ENCODE measurements at places on chromosomes 1 and 21. TPM values are rescaled to one million over a fixed set of nuclear protein-coding genes. Genes with fewer than 3 reads are reported as not detected.
A peak's percentile ranks its signal among the peaks of the same experiment; 100 is the strongest.

- H3K4me3 ChIP-seq, result no peak overlapping the region
- H3K36me3 ChIP-seq, result no peaks in the 10 kb centered on the region
- H3K4me1 ChIP-seq, result peaks cover 43% of the 10 kb centered on the region
Observed at GRCh38 chr1:113991467-113991997, 12.3 kb downstream of the OLFML3 start.

Gene RUNX3
- 35.2 TPM for total RNA-seq

- no peaks in the 10 kb centered on the region for H3K36me3 ChIP-seq
- H3K27ac ChIP-seq, result no peak overlapping the region
- H3K4me3 ChIP-seq, result no peak overlapping the region
- no peaks in the 10 kb centered on the region for H3K4me1 ChIP-seq
Observed at GRCh38 chr21:20729376-20729775, 268.8 kb upstream of the NCAM2 start.

Gene PCP4
- total RNA-seq, result not detected

Gene STPG1
- total RNA-seq, result 3.5 TPM

DNA sequence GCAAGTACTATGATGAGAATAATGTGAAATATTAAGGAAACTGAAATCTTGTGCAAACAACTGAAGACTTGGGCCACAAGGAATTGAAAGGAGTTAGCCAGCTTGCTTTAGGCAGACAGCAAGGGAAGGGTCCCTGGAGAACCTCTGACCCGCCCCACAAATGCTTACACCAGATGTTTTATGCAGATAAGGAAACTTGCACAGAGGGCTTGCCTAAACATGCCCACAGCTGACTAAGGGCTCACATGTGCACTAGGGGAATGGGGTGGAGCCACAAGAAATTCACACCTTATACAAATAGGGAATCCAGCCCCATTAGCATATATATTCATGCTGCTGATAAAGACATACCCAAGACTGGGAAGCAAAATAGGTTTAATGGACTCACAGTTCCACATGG lies 86.1 kb upstream of the CYYR1 start:
- H3K4me1 ChIP-seq, result no peaks in the 10 kb centered on the region
- no peak for DNase-seq
- no peak overlapping the region for H3K27ac ChIP-seq
- H3K36me3 ChIP-seq, result no peaks in the 10 kb centered on the region
- no peaks in the 10 kb centered on the region for H3K27me3 ChIP-seq

GRCh38 chr1:87977145-87977544 lies 648.5 kb downstream of the LMO4 start:
- no peaks in the 10 kb centered on the region for H3K36me3 ChIP-seq
- H3K4me1 ChIP-seq, result no peaks in the 10 kb centered on the region
- H3K27ac ChIP-seq, result no peak overlapping the region
- H3K4me3 ChIP-seq, result no peak overlapping the region

Gene SLC16A4
- 51.4 TPM for total RNA-seq

DNA sequence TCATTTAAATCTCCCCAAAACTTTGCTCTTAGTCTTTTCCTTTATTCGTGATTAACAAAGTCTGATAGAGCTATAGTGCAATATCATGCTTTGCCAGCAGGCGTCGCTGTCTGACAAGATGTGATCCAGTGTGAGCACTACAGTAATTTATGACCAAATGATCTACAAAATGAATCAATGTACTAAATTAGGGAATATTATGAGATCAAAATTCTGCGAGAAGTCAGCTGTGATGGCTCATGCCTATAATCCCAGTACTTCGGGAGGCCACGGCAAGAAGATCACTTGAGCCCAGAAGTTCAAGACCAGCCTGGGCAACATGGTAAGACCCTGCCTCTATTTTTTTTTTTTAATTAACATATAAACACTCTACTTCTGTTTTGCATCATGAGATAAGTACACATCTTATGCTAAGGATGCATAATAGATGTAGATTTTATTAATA lies 3.6 kb upstream of the SPSB1 start:
- no peaks in the 10 kb centered on the region for H3K36me3 ChIP-seq
- peak; percentile 91 for DNase-seq
- no peaks in the 10 kb centered on the region for H3K4me1 ChIP-seq
- H3K27ac ChIP-seq, result no peak overlapping the region

GRCh38 chr1:201557572-201557958 lies 18.6 kb downstream of the NAV1 start:
- no peaks in the 10 kb centered on the region for H3K27me3 ChIP-seq
- no peak overlapping the region for H3K27ac ChIP-seq
- H3K4me3 ChIP-seq, result no peak overlapping the region
- DNase-seq, result no peak

DNA sequence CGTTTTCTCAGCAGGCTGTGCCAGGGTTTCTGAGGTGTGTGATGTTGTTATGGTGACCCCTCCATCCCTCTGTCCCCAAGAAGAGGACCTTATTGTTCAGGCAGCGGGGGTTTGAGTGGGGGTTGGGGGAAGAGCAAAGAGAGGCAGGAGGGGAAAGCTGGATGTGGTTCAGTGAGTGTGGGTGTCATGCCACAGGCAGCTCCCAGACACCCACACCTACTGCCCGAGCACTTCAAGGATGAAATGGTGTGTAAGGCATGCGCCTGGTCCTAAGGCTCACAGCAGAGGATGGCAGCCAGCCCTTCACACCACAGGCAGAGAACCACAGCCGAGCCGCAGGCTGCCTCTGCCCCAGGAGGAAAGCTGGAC lies 49.9 kb upstream of the STUM start:
- no peak overlapping the region for H3K4me3 ChIP-seq
- H3K27me3 ChIP-seq, result no peaks in the 10 kb centered on the region
- H3K4me1 ChIP-seq, result peaks cover 6% of the 10 kb centered on the region
- no peak for DNase-seq
- H3K36me3 ChIP-seq, result no peaks in the 10 kb centered on the region
- H3K27ac ChIP-seq, result no peak overlapping the region

- H3K4me3 ChIP-seq, result no peak overlapping the region
- no peaks in the 10 kb centered on the region for H3K36me3 ChIP-seq
- no peak for DNase-seq
- H3K4me1 ChIP-seq, result no peaks in the 10 kb centered on the region
- no peaks in the 10 kb centered on the region for H3K27me3 ChIP-seq
Observed at GRCh38 chr1:71908871-71909390, 373.4 kb downstream of the NEGR1 start.

DNA sequence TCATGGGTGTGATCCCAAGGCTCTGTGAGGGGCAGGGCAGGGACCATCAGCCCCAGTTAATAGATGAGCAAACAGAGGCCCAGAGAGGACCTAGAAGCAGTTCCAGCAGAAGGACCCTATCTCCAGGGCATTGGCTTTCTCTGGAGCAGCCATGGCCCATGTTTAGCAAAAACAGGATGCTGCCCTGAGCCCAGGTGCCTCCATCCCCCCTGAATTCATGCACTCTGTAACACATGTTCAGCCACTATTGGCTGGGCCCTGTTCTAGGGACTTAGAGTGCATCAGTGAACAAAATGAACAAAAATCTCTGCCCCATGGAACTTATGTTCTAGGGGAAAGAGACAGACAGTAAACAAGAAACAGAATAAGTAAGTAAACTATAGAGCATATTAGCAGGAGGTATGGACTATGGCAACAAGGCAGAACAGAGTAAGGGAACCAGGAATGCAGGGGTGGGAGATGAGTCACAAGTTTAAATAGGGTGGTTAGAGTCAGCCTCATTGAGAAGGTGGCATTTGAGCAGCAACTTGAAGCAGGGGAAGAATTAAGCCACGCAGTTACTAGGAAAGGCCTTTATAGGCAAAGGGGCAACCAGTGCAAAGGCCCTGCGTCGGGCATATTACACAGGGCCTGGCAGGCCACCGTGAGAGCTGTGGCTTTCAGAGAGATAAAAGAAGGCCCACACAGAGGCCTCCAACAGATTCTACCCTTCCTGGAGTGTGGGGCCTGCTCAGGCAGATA lies 185.9 kb upstream of the EDN2 start:
- no peak for DNase-seq
- H3K27me3 ChIP-seq, result no peaks in the 10 kb centered on the region
- H3K4me1 ChIP-seq, result peaks cover 27% of the 10 kb centered on the region
- no peak overlapping the region for H3K27ac ChIP-seq

Measured in Karpas-422 (cell line).